Left ventricle myocardium inferior (tissue), 1 donor: ENCODE measurements at places on chromosomes 2 and 18.

DNA sequence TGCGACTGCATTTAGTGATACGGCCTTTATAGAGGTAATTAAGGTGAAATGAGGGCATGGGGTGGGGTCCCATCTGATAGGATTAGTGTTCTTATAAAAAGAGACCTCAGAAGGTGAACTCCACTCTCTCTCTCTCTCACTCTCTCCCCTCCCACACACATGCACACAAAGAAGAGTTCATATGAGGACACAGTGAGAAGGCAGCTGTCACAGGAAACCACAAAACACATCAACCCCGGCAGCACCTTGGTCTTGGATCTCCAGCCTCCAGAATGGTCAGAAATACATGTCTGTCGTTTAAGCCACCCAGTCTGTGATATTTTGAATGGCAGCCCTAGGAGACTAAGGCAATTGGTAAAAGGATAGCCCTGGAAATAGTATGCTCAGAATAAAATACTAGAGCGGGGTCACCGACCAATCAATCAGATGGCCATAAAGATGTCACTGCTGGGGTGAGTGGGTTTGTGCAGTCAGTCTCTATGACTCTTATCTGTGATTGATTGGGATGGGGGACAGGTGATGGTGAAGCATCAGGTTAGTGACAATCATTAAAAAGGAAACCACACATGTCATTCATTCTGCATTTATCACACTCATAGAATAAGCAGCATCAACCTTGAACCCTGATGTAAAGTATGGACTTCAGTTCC is 118.9 kb upstream of the POU3F3 start:
- DNase-seq, result no peak
- no peaks in the 10 kb centered on the region for H3K27me3 ChIP-seq
- H3K36me3 ChIP-seq, result no peaks in the 10 kb centered on the region
- H3K4me3 ChIP-seq, result no peak overlapping the region

GRCh38 chr18:56067214-56067894 is 479.4 kb upstream of the TCF4 start:
- no peak overlapping the region for H3K4me3 ChIP-seq
- H3K27me3 ChIP-seq, result no peaks in the 10 kb centered on the region
- no peak for DNase-seq
- peak overlapping the region; percentile 71 for H3K27ac ChIP-seq
- peaks cover 25% of the 10 kb centered on the region for H3K4me1 ChIP-seq

DNA sequence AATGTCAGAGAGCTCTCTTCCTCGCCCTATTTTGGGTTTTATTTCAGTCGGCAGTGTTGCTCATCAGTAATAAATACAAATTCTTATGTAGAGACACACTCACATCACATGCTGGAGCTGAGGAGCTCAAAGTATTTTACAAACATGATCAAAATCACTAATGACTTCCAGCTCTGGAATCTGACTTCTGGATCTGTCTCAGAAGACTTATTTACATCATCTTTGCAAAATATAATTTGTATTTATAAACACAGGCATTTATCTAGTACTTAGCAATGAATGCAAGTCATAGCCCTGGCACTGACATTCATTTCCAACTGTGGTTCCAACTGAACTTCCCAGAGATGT is 327.1 kb downstream of the NCKAP5 start:
- peaks cover 11% of the 10 kb centered on the region for H3K4me1 ChIP-seq
- H3K27me3 ChIP-seq, result no peaks in the 10 kb centered on the region
- no peak overlapping the region for H3K27ac ChIP-seq
- H3K4me3 ChIP-seq, result peak overlapping the region; percentile 36
- no peaks in the 10 kb centered on the region for H3K36me3 ChIP-seq
- no peak for DNase-seq

GRCh38 chr2:205814039-205814364 is 131.7 kb downstream of the NRP2 start:
- no peaks in the 10 kb centered on the region for H3K4me1 ChIP-seq
- no peak overlapping the region for H3K4me3 ChIP-seq
- H3K27ac ChIP-seq, result no peak overlapping the region
- no peaks in the 10 kb centered on the region for H3K36me3 ChIP-seq
- DNase-seq, result no peak

- no peak for DNase-seq
- no peaks in the 10 kb centered on the region for H3K27me3 ChIP-seq
- no peak overlapping the region for H3K27ac ChIP-seq
These were observed 111.4 kb upstream of the GATA6 start for GRCh38 chr18:22057908-22058527.
